ENCODE measurements at places on chromosomes 3 and 15.

- no peak for DNase-seq
Observed at GRCh38 chr15:40251486-40252140, 12.8 kb downstream of the PAK6 start.

DNA sequence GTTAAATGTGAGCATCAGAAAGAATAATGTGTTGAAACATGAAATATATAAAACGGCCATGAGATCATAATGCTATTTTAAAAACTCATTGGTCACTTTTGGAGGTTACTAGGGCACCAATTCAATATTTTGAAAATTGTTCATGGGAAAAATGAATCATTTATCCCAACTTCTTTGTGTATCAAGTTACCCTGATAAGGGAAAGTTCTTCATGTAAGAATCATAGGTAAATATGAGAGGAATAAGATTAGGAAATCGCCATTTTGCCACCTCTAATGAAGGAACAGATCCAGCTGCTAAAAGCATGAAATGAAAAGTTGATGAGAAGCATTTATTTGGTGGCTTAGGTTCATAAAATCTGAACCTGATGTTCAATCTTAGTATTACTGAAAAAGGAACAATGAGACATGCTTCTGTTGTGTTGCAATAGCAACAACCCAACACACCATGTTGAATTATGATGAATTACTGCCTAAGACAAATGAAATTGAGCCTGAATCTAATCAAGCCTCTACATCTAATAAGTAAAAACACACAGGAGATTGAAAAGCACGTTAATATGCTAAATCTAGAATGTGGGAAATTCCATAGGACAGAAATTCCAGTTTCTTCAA lies 32.5 kb downstream of the ABHD5 start:
- no peak for DNase-seq

GRCh38 chr3:182644790-182645433 lies 148.4 kb upstream of the ATP11B start:
- DNase-seq: no peak

GRCh38 chr15:56913241-56913640 lies 5.2 kb upstream of the TCF12 start:
- DNase-seq: no peak

- DNase-seq: no peak
Observed at GRCh38 chr15:85618228-85618505, 176.6 kb downstream of the KLHL25 start.

- DNase-seq: no peak
Observed at GRCh38 chr15:89141885-89142284, 53.6 kb downstream of the ABHD2 start.

- no peak for DNase-seq
Observed at GRCh38 chr15:39713846-39714245, 68.8 kb downstream of the FSIP1 start.

DNA sequence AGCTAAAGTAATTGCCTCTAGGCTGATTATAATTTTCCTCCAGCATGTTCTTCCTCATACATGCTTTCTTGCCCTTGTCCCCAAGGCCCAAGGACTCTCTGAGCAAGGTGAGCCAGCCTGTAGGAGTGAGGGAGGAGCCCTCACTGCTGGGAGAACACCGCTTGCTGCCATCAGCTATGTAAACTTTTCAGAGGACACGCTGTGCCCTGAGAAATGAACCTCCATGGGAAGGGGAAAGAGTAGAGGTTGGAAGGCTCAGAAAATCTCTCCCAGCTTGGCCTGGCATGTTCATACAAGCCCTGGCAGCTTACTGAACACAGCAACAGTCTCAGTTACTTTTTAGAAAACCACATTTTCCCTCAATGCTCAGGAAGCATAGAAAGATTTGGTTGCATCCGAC lies 103.0 kb upstream of the SLC24A5 start:
- no peak for DNase-seq

- DNase-seq: no peak
Observed at GRCh38 chr3:138944929-138945708, 1.8 kb downstream of the FOXL2 start.

GRCh38 chr3:11240496-11240895 lies 31.7 kb upstream of the ATG7 start:
- DNase-seq: no peak

DNA sequence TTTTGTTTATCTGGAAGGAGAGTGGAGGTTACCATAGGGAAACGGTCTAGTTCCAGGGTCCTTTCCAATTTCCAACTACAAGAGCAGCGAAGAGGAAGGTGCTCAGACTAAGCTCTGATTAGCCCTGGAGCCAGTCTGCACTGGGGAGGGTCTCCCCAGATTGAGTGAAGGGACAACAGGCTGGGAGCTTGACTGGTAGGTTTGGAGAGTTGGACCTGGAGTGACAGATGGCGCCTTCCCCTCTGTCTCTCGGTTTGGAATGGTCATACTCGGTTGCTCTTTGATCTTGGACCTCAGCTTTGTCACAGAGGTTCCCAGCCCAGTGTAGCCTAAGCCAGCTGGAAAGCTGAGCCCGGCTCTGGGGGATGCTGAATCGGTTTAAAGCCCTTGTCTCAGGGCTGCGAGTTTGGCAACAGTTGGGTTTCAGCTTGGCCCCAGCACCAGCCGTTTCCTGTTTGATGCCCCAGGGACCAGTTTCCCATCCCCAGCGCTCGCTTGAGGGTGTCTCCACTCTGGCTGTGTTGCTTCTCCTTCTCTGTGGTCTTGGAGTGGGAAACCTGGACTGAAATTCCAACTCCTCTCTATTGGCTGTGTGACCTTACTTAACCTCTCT lies 53.1 kb upstream of the ULK4 start:
- DNase-seq: no peak

DNA sequence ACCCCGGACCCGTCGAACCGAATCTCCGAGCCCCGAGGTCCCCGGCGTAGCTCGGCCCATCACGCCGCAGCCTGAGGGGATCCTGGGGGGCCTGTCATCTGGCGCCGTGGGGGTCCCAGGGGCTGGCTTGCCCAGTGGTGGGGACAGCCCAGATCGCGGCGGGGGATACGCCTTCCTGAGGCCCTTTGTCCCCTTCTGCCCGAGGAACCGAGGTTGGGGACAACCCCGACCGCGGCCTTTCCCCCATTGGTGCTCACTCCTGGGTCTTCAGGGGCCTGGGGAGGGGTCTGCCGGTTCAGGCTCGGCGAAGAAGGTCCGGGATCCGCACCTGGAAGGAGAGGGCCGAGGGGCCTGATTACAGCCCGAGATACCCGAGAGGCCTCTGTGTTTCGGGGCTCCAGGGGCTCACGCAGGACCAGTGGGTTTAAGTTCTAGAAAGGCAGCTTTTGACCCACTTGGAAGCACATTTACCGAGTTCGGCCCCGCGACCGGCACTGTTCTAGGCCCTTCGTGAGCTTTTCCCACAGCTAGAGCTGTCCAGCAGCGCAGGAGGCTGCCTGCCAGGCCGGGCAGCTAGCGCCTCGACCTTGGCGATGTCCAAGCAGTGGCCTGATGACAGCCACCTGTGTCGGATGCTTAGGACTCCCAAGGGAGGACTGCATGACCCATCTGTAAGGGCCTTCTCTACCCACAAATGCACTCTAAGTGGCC lies 504 bp downstream of the ABHD2 start:
- no peak for DNase-seq

DNA sequence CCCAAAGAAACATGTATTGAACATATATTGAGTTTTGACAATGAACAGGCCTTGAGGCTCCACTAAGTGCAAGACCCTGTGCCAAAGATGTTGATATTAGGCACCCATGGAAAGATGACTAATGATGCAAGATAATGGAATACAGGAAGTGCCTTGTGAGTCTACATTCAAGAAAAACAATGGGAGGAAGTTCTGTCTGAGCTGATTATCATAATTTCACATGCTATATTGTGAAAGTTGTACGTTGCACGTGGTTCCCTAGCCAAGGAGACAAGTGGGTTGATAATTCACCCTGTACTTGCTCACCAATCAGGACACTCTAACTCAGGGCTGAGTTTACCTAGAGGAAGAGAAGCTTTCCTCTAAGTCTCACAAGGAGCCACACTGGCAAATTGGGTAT lies 186.9 kb upstream of the STAC start:
- DNase-seq: no peak

GRCh38 chr3:36196058-36196457 lies 184.2 kb upstream of the STAC start:
- no peak for DNase-seq

DNA sequence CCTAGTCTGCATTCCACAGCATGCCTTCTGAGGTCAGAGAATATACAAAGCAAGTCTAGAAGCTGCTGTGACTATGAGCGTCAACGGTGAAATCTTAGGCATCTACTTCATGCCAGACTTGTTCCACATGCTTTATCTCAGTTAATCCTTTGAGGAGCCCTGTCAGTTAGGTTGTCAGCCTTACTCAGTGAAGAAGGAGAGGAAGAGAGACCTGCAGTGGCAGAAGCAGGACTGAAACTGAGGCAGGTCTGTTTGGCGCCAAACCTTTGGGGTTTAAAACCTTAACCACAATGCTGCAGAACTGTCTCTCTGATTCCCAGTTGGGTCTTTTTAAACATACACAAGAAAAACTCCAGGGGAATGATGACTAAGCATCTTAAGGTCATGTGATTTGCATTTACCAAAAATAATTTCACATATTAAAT lies 139.0 kb upstream of the LIPC start:
- no peak for DNase-seq

- DNase-seq: no peak
Observed at GRCh38 chr15:98999233-98999632, 8.4 kb downstream of the PGPEP1L start.

- no peak for DNase-seq
Observed at GRCh38 chr3:137766876-137767537, 2.9 kb downstream of the SOX14 start.

- DNase-seq: no peak
Observed at GRCh38 chr15:88835119-88835518, 31.9 kb downstream of the ACAN start.

DNA sequence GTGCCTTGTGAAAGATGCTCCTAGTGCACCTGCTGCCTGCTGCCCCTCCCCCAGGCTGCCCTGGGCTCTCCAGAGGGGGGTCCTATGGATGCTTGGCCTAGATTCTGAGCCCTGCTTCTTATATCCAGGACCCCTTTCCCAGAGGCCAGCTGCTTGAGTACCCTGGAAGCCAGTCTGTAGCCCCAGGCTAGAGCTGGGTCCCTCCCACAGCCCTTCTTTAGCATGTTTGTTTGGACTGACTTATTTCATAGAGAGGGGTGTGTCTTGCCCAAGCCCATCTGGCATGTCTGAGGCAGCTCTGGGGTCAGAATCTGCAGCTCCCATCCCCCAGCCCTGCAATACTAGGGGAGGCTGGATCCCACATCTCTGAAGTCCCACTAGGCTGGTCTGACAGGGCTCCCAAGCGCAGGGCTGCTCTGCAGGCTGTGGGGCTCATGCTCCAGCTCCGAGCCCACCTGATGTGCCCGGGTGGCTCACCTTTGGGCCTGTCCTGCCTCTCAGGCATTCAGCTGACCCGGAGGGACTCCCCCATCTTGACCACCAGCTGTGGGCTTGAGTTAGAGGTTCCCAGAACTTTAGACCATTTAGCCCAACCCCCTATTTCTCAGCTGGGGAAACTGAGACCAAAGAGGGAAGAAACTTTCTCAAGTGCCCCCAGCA lies 3.1 kb downstream of the CHRNB4 start:
- no peak for DNase-seq

- DNase-seq: no peak
Observed at GRCh38 chr3:55172913-55173312, 245.1 kb upstream of the LRTM1 start.

- no peak for DNase-seq
Observed at GRCh38 chr3:195900436-195901355, 7.7 kb downstream of the TNK2 start.

GRCh38 chr3:11514191-11514821 lies 129.4 kb downstream of the VGLL4 start:
- DNase-seq: no peak

DNA sequence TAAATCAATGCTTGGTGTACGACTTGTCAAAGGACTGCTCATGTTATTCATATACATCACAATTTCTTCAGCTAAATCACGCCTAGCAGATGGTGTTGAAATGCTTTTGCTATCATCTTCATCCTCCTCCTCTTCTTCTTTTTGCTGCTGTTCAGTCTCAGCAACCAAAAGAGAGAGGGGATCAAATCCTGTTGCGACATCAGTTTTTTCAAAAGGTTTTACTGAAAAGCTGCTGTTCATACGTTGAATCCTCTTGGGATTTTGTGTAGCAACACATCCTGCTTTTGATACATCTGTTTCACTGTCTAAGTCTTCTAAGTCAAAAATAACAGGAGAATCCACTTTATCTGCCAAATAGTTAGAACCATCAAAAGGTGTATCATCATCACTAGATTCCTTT lies 69.0 kb downstream of the SLC24A1 start:
- no peak for DNase-seq

DNA sequence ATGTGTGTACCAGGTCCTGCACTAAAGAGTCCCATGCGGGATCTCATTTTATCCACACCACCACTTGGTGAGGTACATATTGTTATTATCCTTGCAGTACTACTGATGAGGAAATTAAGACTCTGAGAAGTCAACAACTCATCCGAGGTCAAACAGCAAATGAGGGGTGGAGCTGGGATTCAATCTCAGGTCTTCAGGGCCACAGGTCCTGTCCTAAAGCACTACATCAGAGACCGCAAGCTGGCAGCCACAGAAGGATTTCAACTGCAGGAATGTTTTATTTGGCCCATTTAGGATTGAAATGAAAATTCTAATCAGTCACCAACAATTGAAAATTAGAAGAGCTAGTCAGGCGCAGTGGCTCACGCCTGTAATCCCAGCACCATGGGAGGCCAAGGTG lies 131.4 kb downstream of the ADAMTS17 start:
- DNase-seq: no peak

DNA sequence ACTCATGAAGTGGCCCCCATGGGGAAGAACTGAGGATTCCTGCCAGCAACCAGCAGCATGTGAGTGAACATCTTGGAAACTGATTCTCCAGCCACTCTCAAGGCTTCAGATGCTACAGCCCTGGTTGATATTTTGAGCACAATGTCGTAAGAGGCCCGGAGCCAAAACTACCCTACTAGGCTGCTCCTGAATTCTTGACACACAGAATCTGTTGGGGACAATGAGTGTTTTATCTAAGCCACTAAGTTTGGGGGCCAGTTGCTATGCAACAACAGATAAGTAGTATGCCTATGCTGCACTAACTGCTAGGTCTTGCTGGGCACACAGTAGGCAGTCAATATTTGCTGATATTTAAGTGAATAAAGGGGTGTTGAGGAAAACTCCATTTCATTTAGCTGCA lies 89.9 kb upstream of the CHL1 start:
- DNase-seq: no peak

DNA sequence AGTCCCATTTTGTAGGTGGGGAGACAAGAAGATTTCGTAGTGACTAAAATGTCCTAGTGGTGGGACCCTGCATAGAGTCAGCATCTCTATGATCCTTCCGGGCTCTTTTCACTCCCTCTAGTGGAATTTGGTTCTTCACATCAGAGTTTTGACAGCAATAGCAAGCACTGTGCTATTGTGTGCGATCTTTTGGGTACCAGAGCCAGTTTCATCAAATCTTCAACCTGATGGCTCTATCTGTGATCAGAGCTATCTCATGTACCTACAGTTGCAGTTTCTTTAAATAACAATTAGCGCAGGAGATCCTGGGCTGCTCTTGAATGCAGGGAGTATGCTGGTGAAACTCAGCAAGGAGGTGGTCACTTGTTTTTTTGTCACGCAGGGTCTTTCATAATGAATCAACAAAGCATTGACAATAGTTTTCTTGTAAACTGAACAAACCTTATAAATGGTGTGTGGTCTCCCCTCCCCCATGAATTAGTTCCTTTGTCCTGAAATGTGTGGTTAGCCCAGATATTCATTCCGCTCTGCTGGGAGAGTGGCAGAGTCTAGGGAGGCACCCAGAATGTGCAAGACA lies 257.2 kb upstream of the SOX2 start:
- no peak for DNase-seq

- no peak for DNase-seq
Observed at GRCh38 chr3:142976621-142977398, 13.3 kb upstream of the PAQR9 start.
